ENCODE measurements at places on chromosomes 2 and 18.

GRCh38 chr2:26540306-26540705 is 62.4 kb upstream of the OTOF start:
- H3K4me1 ChIP-seq: no peaks in the 10 kb centered on the region
- no peaks in the 10 kb centered on the region for H3K27me3 ChIP-seq
- H3K4me3 ChIP-seq: no peak overlapping the region
- DNase-seq: no peak

DNA sequence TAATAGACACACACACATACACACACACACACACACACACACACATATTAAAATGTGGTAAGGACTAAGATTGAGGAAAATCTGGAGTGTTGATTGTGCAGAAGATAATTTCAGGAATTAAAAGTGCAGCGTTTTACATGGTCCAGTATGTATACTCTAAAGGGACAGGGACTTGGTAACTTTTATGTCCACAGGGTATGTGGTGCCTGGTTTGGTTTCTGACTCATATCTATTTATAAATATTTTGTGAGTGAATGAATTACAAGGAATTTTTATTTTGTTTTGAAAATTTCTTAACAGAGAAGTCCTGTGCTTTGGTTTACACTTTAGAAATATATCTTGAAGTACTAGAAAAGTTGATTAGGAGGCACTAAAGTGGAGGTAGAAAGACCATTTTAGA is 287.7 kb upstream of the NXPH2 start:
- no peak overlapping the region for H3K27ac ChIP-seq
- no peak for DNase-seq
- no peaks in the 10 kb centered on the region for H3K4me1 ChIP-seq
- no peak overlapping the region for H3K4me3 ChIP-seq
- H3K36me3 ChIP-seq: no peaks in the 10 kb centered on the region

- no peak overlapping the region for H3K4me3 ChIP-seq
- no peaks in the 10 kb centered on the region for H3K27me3 ChIP-seq
- no peaks in the 10 kb centered on the region for H3K36me3 ChIP-seq
Measured at GRCh38 chr2:177161741-177162460, 50.7 kb upstream of the HNRNPA3 start.

- H3K36me3 ChIP-seq: no peaks in the 10 kb centered on the region
- H3K27me3 ChIP-seq: peaks cover 14% of the 10 kb centered on the region
- no peak overlapping the region for H3K27ac ChIP-seq
- no peak overlapping the region for H3K4me3 ChIP-seq
- H3K4me1 ChIP-seq: no peaks in the 10 kb centered on the region
- DNase-seq: no peak
Measured at GRCh38 chr2:110714452-110715224, 17.7 kb upstream of the ACOXL start.
